ENCODE measurements at places on chromosomes 5 and 9. TPM values are rescaled to one million over a fixed set of nuclear protein-coding genes. Genes with fewer than 3 reads are reported as not detected.

DNA sequence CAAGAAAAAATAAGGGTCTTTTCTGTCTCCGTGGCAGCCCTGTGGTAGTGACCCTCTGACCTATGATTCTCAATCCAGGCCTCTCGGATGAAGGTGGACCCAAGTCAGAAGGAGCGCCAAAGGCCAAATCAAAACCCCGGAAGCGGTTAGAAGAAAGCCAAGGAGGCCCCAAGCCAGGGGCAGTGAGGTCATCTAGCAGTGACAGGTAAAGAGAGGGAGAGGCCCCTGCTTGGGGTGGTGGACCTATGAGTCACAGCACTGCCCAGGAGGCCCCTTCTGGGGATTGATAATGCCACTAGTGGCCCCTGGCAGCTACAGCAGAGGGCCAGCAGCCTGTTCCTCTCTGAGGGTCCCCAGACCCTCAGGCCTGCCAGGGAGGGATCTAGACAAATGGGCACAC is 6.4 kb upstream of the SLC2A8 start:
- H3K27me3 ChIP-seq = no peaks in the 10 kb centered on the region
- no peak overlapping the region for H3K4me3 ChIP-seq
- no peaks in the 10 kb centered on the region for H3K36me3 ChIP-seq
- peak; percentile 43 for DNase-seq
- no peak overlapping the region for H3K27ac ChIP-seq
- peaks cover 11% of the 10 kb centered on the region for H3K4me1 ChIP-seq

The MLLT3 gene
- total RNA-seq = 15.2 TPM

The ASS1 gene
- 36.5 TPM for total RNA-seq

- peaks cover 12% of the 10 kb centered on the region for H3K4me1 ChIP-seq
- H3K27me3 ChIP-seq = no peaks in the 10 kb centered on the region
- DNase-seq = no peak
- H3K4me3 ChIP-seq = no peak overlapping the region
Observed at GRCh38 chr9:95807326-95807947, 68.1 kb upstream of the ERCC6L2 start.

GRCh38 chr9:4073371-4073770 is 226.5 kb downstream of the GLIS3 start:
- no peak for DNase-seq
- no peak overlapping the region for H3K4me3 ChIP-seq
- no peaks in the 10 kb centered on the region for H3K36me3 ChIP-seq
- no peak overlapping the region for H3K27ac ChIP-seq

DNA sequence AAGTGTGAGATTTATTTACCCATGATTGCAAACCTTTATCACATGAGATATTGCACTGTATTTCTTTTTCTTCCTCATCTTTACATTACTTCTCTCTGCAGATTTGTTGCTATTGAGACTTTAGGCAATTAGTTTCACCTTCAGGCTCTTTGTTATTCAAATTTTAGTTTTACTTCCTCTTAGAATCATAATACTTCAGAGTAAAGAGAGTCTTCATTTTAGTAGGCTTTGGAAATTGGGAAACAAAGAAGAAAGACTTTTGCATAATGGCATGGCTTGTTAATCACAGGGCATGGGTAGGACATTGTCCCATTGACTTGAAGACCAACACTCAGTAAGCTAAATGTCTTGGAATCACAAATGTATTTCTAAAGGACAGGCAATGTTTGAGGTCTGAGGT is 1.2 kb upstream of the PCDHGA5 start:
- H3K36me3 ChIP-seq = peaks cover 7% of the 10 kb centered on the region
- no peak overlapping the region for H3K4me3 ChIP-seq
- H3K27me3 ChIP-seq = peaks cover 59% of the 10 kb centered on the region
- no peak overlapping the region for H3K27ac ChIP-seq

DNA sequence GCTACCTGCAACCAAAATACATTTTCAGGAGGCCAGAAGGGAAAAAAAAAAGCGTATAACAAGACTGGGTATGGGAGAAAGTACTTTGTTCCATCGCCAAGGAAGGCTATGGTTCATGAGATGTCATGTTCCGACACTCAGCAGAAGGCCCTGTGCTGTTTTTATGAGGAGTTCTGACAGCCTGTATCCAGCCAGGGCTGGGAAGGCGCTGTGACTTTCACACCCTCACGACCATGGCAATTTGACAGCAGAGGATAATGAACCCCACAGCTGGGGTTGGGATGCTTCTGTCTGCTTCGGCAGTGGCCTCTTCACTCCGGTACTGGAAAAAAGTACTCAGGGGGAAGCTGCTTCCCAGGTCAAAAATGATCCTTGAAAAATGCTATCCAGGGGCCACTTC is 154.4 kb downstream of the PRELID2 start:
- no peak overlapping the region for H3K4me3 ChIP-seq
- H3K27me3 ChIP-seq = no peaks in the 10 kb centered on the region
- no peaks in the 10 kb centered on the region for H3K36me3 ChIP-seq
- no peak for DNase-seq

The ELOVL7 gene
- 2.3 TPM for total RNA-seq

The TRUB2 gene
- 9.0 TPM for total RNA-seq

DNA sequence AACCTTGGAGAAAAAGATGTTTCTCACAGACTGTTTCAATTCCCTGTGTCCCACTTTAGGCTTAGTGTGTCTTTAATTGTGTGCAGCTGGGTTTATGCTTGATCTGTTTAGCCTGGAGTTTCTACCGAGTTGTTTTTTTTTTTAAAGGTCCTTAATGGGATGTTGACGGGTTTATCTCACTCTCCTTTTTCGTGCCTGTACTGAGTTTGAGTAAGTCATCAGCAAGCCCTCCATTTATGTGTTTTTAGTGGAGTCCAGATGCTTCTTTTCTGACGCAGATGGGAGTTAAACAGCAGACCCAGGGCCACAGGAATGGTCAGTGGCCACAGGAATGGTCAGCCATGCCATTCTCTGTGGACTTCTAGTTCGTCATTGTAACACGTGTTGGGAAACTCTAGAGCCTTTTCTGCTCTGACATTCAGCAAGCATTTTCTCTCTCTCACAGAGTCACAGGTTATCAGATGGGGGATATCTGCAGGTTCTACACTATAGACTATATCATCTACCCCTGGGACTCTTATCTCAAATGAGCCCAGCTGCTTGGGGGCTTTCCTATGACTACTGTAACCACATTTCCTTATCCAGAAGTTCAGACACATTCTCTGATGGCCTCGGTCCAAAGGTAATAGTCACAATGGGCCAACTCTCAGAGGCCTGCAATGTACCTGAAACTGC is 190.5 kb downstream of the TTLL11 start:
- peaks cover 2% of the 10 kb centered on the region for H3K4me1 ChIP-seq
- no peak overlapping the region for H3K4me3 ChIP-seq
- no peak for DNase-seq
- H3K36me3 ChIP-seq = no peaks in the 10 kb centered on the region
- no peaks in the 10 kb centered on the region for H3K27me3 ChIP-seq

GRCh38 chr5:109168151-109168550 is 241.6 kb downstream of the PJA2 start:
- no peaks in the 10 kb centered on the region for H3K27me3 ChIP-seq
- no peaks in the 10 kb centered on the region for H3K4me1 ChIP-seq
- no peaks in the 10 kb centered on the region for H3K36me3 ChIP-seq
- H3K27ac ChIP-seq = no peak overlapping the region

The PCDHGA6 gene
- total RNA-seq = 3.9 TPM

The PLCXD3 gene
- 0.34 TPM for total RNA-seq

The CREBRF gene
- total RNA-seq = 67.3 TPM

DNA sequence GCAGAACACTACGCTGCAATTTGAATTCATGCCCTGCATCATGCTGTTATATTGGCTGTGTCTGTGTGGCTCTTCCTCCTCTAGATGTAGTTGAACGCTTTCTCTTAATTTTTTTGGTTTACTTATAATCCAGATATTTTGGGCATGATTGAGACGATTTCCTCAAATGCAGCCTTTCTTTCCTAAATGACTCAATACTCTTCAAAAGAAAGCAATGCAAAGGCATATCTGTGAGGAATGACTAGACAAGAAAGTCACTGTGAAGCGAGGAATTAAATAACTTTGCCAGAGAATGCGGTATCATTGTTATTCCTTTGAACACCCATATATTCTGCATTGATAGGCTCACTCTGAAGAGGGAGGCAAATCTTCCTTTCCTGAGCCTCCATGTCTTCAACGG is 152.8 kb downstream of the YIPF5 start:
- no peak overlapping the region for H3K27ac ChIP-seq
- no peaks in the 10 kb centered on the region for H3K4me1 ChIP-seq
- no peaks in the 10 kb centered on the region for H3K27me3 ChIP-seq
- no peaks in the 10 kb centered on the region for H3K36me3 ChIP-seq

GRCh38 chr5:33008751-33009418 is 297.8 kb downstream of the NPR3 start:
- no peak overlapping the region for H3K27ac ChIP-seq
- no peaks in the 10 kb centered on the region for H3K4me1 ChIP-seq
- H3K27me3 ChIP-seq = no peaks in the 10 kb centered on the region

The SPOCK1 gene
- total RNA-seq = 17.0 TPM

The FOXD4L5 gene
- 0.23 TPM for total RNA-seq

DNA sequence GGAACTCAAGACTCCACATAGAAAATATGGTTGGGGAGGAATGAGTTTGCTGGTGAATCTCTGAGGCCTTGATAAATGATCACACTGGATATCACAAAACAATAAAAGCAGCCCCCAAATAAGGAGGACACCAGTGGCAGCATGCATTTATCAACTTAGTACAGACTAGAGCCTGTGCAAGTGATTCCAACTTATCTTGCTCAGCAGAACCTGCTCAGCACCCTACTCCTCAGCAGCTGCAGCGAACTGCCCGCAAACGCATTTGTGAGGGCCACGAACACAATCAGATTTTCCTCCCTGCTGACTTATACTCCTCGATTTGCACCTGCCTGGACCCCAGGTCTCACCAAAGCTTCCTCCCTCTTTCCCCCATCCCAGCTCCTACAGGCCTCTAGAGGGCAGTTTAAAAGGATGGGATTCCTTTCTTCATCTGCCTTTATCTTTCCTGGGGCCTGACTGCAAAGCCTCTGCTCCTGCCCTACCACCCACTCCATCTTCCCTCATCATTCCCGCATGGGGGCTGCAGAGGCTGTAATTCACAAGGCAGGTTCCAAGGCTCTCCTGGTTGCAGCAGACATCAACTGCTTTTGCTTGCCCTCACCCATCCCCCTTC is 41.2 kb downstream of the ANKS6 start:
- DNase-seq = no peak
- no peaks in the 10 kb centered on the region for H3K27me3 ChIP-seq
- H3K27ac ChIP-seq = no peak overlapping the region

- no peaks in the 10 kb centered on the region for H3K27me3 ChIP-seq
- H3K4me3 ChIP-seq = peak overlapping the region; percentile 40
- peak; percentile 92 for DNase-seq
- H3K4me1 ChIP-seq = peaks cover 29% of the 10 kb centered on the region
- H3K36me3 ChIP-seq = no peaks in the 10 kb centered on the region
- H3K27ac ChIP-seq = peak overlapping the region; percentile 98
Observed at GRCh38 chr5:43039471-43040286, 440 bp downstream of the ANXA2R start.

The MYO10 gene
- total RNA-seq = 69.2 TPM

- no peak overlapping the region for H3K27ac ChIP-seq
- no peaks in the 10 kb centered on the region for H3K36me3 ChIP-seq
- DNase-seq = no peak
Observed at GRCh38 chr5:36683821-36684434, 77.5 kb downstream of the SLC1A3 start.

DNA sequence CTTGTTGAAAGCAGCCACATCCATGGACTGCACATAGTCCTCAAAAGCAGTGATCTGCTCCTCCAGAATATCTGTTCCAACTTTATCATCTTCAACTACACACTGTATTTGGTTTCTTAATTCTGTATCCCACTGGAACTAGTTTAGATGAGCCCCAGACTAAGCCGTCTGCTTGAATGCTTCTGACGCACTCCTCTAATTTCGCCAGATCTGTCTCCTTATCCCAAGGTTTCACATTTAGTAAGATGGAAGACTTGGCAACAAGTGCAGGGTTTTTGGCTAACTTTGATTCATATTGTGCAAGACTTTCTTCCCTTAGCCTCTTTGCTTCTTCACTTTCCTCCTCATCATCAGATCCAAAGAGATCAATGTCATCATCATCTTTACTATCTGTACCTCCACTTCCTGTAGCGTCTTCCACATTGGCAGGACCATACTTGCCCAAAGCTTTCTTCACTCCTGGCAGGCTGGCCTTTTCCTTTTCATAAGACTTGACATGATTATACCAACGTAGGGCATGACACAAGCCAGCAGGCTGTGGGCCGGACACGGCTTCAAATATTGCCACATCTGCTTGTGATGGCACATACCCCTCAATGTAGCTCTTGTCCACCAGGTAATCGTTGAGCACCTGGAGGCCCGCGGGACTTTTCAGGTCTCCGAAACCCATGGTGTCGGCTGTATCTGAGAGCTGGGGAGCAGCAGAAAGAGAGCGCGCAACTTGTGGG is 56.2 kb upstream of the PIK3R1 start:
- no peak overlapping the region for H3K4me3 ChIP-seq
- H3K4me1 ChIP-seq = no peaks in the 10 kb centered on the region
- no peak overlapping the region for H3K27ac ChIP-seq
- DNase-seq = no peak
- no peaks in the 10 kb centered on the region for H3K36me3 ChIP-seq

DNA sequence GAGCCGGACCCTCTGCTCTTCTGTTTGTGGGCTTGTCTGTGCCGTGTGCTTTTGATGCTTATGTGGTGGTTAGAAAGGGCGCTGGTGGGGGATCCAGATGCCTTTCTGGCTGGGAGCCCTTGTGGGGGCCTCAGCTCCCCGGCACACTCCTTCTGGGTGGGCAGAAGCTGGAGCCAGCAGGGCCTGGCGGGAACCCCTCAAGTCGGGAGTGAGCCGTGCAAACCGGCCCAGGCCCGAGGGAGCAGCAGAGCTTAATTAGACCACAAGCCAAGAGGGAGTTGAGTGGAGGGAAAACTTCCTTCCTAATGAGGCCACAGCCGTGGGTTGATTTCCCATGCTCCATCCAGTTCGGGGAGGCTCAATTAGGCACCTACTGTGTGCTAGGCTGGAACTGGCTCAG is 76.0 kb upstream of the RNU6ATAC start:
- DNase-seq = no peak
- peaks cover 12% of the 10 kb centered on the region for H3K4me1 ChIP-seq

The P4HA2 gene
- 18.1 TPM for total RNA-seq

DNA sequence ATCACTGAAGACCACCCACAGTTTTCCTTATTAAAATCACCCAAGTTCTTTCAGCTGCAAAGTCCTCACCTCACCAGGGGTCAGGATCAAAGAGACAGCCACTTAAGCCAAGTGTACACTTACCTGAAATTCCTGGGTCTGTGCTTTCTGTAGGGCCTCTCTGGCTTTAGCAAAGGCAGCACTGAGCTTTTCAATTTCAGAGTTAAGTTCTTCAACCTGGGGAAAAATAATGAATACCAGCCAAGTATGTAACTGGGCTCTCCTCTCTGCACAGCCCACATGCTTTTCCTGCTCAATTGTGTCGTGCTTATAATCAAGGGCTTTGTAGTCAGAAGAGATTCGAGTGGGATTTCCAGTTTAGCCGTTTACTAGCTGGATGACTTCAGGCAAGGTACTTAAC is 55.1 kb downstream of the CDK5RAP2 start:
- no peak for DNase-seq
- no peak overlapping the region for H3K4me3 ChIP-seq
- no peaks in the 10 kb centered on the region for H3K4me1 ChIP-seq
- H3K27me3 ChIP-seq = no peaks in the 10 kb centered on the region

GRCh38 chr5:74722271-74722670 is 37.2 kb downstream of the HEXB start:
- H3K4me1 ChIP-seq = no peaks in the 10 kb centered on the region
- H3K4me3 ChIP-seq = no peak overlapping the region
- H3K36me3 ChIP-seq = peaks cover 100% of the 10 kb centered on the region
- no peak for DNase-seq
- H3K27ac ChIP-seq = no peak overlapping the region
